Mesothelial cell of epicardium (in vitro differentiated cells): ENCODE measurements at places on chromosomes 12 and 14.

- no peak overlapping the region for H3K4me3 ChIP-seq
- H3K27ac ChIP-seq = no peak overlapping the region
- no peaks in the 10 kb centered on the region for H3K4me1 ChIP-seq
- no peaks in the 10 kb centered on the region for H3K27me3 ChIP-seq
These were observed 389.0 kb upstream of the RPL10L start for GRCh38 chr14:47040550-47040949.

DNA sequence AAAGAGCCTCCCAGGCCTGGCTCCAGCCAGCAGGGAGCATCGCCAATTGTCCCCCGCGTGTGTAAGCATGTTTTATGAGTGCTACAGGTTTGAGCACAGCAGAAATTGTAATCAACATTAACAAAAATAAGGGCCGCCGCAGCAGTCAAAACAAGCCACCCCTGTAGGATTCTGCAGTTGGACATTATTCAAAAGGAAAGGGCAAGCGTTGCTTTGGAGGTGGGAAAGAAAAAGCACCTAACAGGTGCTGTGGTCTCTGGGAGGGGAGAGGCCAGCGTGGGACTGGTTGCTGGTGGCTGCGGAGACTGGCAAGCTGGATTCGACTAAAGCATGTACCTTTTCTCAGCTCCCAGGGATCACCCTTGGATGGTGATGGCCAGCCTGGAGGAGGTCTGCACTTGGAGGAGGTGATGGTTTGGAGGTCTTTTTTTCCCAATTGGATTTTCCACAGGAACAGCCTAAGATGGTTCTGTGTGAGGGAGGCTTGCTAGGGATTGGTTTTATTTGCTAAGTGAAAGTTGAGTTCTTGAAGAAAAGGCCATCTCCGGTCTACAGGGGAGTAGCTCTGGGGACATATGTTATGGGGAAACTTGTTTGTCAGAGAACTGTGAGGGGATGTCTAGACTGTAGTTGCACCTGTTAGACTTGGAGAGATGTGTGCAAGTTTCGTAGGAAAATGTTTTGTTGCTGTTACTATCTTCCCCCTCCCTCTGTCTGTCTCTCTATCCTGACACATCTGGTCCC is 2.0 kb downstream of the DYRK2 start:
- peak overlapping the region; percentile 90 for H3K4me3 ChIP-seq
- peak overlapping the region; percentile 92 for H3K27ac ChIP-seq
- peaks cover 13% of the 10 kb centered on the region for H3K36me3 ChIP-seq

DNA sequence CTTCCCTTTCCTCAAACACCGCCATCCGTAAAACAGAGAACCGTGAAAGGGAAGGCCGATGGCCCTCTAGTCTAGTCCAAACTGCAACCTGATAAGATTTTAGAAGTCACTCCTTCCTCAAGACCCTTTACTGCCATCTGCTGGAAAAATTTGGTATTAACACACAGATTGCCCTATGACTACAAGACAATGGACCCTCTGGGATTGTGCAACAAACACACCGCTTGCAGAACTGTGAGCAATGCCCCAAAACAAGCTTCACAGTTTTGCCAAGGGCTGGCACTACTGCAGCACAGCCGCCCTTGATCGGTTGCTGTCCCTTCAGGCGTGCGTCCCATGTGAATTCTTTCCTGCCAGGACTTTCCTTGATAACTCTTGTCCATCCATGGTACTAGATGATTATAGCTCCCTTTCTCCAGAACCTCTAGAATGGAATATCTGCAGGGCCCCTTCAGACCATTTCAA is 23.1 kb downstream of the LLPH start:
- H3K4me1 ChIP-seq = peaks cover 33% of the 10 kb centered on the region
- H3K27ac ChIP-seq = peak overlapping the region; percentile 35
- no peaks in the 10 kb centered on the region for H3K27me3 ChIP-seq
- no peaks in the 10 kb centered on the region for H3K36me3 ChIP-seq

DNA sequence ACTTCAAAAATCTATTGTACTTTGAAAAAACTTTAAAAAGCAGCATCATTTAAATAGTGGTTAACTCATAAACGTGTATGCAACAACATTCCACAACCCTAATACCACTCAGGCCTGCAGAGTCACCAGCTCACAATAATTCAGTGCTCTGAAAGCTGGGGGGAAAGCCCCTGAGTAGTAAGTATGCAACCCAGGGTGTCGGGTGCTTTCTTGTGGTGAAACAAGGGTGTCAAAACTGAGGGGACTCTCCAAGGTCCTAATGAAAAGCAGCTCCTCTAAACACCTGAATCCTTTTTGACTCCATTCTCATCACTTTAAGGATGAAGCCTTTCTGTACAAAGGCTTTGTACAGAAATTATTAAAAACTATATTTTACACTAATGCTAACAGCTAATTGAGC is 33.7 kb downstream of the FGFR1OP2 start:
- no peaks in the 10 kb centered on the region for H3K4me1 ChIP-seq
- H3K27me3 ChIP-seq = no peaks in the 10 kb centered on the region
- no peak overlapping the region for H3K27ac ChIP-seq
- H3K4me3 ChIP-seq = no peak overlapping the region
- DNase-seq = no peak

- H3K4me1 ChIP-seq = no peaks in the 10 kb centered on the region
- no peaks in the 10 kb centered on the region for H3K27me3 ChIP-seq
- H3K27ac ChIP-seq = no peak overlapping the region
- H3K4me3 ChIP-seq = no peak overlapping the region
These were observed 377.5 kb downstream of the ALG10 start for GRCh38 chr12:34399631-34400410.

DNA sequence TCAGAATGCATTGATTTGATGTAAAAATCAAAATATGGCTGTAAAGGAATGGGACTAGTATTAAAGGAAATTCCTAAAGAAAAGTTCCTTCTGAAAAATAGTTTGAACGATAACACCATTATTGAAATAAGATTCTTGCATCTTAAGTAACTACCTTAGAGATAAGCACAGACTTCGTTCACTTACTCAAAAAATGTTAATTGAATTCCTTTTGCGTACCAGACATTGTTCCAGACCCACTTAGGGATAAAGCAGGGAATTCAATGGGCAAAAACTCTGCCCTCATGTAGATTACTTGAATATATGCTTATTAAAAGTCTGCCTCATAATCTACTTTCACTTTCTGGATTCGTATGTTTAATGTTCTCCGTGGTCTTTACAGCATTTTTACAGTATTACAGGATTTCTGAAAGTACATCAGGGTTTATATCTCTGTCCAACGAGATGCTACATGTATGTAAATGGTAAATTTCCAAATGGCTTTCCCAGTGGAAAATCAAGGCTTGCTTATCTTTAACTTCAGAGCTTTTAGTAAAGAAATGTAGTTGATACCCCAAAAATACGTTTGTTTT is 213.7 kb downstream of the GXYLT1 start:
- H3K4me1 ChIP-seq = peaks cover 14% of the 10 kb centered on the region
- DNase-seq = no peak
- peak overlapping the region; percentile 31 for H3K27ac ChIP-seq
- no peaks in the 10 kb centered on the region for H3K27me3 ChIP-seq

- peaks cover 2% of the 10 kb centered on the region for H3K27me3 ChIP-seq
- H3K4me1 ChIP-seq = peaks cover 12% of the 10 kb centered on the region
- no peaks in the 10 kb centered on the region for H3K36me3 ChIP-seq
- DNase-seq = no peak
These were observed 40.7 kb downstream of the TNFAIP2 start for GRCh38 chr14:103164006-103164405.

- DNase-seq = no peak
- no peak overlapping the region for H3K4me3 ChIP-seq
- H3K27ac ChIP-seq = no peak overlapping the region
- peaks cover 13% of the 10 kb centered on the region for H3K4me1 ChIP-seq
- H3K27me3 ChIP-seq = no peaks in the 10 kb centered on the region
These were observed 14.2 kb downstream of the NOXRED1 start for GRCh38 chr14:77409131-77409533.

DNA sequence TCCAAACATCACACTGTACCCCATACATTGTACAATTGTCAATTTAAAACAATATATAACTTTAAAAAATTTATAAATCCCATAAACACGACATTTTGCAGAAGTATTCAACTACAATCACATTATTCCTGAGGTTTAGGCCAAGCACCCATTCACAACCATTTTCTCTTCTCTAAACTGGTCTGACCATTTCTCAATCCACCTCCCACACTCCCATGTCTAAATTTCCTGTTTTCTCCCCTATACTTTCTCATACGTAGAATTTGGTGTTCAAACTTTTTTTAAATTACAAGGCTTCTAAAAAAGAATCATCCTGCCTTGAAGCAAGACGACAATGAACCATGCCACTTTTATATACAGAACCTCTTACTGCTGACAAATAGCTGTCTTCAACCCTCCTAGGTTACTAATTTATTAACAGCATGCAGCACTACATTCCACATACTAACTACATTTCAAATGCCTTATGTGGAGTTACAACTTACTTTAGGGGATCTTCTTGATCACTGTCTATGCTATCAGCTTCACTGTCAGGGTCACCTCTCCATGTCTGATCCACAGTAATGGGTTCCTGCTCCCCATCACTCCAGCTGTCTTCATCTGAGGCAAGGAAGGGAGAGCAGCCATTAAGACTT is 3.4 kb downstream of the KANSL2 start:
- peak overlapping the region; percentile 63 for H3K4me3 ChIP-seq
- H3K27me3 ChIP-seq = no peaks in the 10 kb centered on the region
- H3K27ac ChIP-seq = peak overlapping the region; percentile 91
- peaks cover 19% of the 10 kb centered on the region for H3K36me3 ChIP-seq
- H3K4me1 ChIP-seq = peaks cover 37% of the 10 kb centered on the region

GRCh38 chr12:176321-177181 is 37.4 kb downstream of the SLC6A12 start:
- peaks cover 2% of the 10 kb centered on the region for H3K27me3 ChIP-seq
- H3K4me3 ChIP-seq = no peak overlapping the region
- H3K27ac ChIP-seq = peak overlapping the region; percentile 41
- no peak for DNase-seq
- H3K36me3 ChIP-seq = no peaks in the 10 kb centered on the region
- H3K4me1 ChIP-seq = peaks cover 31% of the 10 kb centered on the region

DNA sequence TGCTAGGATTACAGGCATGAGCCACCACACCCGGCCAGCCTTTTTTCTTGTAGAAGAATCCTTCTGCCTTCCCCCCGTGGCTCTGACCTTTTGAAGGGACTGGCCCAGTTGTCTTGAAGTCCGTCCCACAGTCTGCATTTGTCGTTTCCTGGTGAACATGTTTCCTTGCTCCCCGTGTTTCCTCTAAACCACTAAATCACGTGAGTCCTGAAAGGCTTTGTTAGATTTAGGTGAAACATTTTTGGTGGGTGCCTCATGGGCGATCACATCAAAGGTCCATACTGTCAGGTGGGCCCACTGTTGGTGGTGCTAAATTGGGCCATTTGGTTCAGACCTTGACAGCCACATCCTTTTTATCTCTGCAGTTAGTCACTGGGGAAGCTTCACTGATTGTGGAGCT is 26.3 kb downstream of the MLXIP start:
- H3K4me1 ChIP-seq = peaks cover 13% of the 10 kb centered on the region
- no peak overlapping the region for H3K27ac ChIP-seq
- DNase-seq = no peak
- no peaks in the 10 kb centered on the region for H3K27me3 ChIP-seq

DNA sequence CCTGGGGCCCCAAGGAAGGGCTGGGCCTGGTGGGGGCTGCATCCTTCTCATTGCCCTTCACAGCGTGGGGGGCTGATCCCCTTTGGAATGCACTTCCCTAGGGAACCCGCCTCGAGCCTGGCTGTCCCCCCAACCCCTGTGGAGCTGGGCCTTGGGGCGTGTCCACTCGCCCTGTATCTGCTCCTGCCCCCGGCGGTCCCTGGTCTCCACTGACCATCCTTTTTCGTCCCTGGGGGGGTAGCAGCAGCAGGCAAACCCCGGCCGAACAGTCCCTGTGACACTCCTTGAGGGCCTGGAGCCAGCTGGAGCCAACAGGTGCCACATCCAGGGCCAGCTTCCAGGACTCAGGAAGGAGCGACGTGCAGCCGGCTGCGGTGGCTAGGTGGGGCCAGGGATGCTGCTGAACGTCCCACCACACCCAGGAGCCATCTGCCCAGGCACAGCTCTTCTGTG is 9.4 kb upstream of the GPR132 start:
- peaks cover 16% of the 10 kb centered on the region for H3K4me1 ChIP-seq
- no peak overlapping the region for H3K27ac ChIP-seq
- H3K27me3 ChIP-seq = peaks cover 14% of the 10 kb centered on the region
- DNase-seq = no peak

GRCh38 chr14:45136399-45136798 is 669 bp downstream of the FANCM start:
- H3K4me1 ChIP-seq = peaks cover 32% of the 10 kb centered on the region
- peak overlapping the region; percentile 99 for H3K27ac ChIP-seq
- H3K27me3 ChIP-seq = no peaks in the 10 kb centered on the region
- H3K36me3 ChIP-seq = no peaks in the 10 kb centered on the region
- peak overlapping the region; percentile 98 for H3K4me3 ChIP-seq
- no peak for DNase-seq

DNA sequence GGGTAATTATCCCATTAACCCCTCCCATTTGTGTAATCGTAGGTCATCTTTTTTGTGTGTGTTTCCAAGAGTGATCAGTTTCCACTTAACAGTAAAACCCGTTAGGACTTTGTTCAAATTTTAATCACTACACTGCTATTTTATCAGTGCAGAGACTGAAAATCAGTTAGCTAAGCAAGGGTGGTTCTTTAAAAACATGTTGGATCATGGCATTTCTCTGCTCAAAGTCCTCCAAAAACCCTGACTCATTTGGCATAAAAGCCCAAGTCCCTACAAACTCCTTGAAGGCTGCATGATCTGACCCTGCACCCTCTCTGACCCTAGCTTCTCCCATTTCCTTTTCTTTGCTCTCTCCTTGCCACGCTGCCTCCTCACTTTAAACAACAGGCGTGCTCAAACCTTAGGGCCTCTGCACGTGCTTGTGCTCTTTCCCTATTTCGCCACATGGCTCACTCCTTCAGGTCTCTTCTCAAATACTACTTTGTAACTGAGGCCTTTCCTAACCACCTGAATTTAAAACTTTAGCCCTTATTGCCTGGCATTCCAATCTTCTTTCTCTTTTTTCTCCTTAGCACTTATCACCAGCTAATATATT is 13.2 kb upstream of the OVCH1 start:
- H3K4me3 ChIP-seq = no peak overlapping the region
- H3K27me3 ChIP-seq = no peaks in the 10 kb centered on the region
- no peaks in the 10 kb centered on the region for H3K4me1 ChIP-seq
